ENCODE measurements at places on chromosomes 16 and 17.
A peak's percentile ranks its signal among the peaks of the same experiment; 100 is the strongest.

DNA sequence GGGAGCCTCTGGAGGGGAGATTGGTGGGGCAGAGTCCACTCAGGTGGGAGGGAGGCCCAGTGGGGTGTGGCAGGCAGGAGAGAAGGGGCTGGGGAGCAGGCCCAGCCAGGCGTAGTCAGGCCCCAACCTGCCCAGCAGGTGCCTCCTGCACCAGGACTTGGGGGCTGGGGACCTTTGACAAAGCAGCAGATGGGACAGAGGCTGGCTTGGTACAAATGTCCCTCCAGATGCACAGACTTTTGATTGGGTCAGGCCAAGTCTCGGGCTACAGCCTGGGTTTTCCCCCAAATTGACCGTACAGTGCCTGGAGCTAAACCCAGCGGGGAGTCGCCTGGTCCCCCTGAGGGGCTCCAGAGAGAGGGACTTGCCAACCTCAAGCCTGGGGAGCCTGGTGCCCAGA is 411 bp downstream of the GGT6 start:
- DNase-seq, result no peak

DNA sequence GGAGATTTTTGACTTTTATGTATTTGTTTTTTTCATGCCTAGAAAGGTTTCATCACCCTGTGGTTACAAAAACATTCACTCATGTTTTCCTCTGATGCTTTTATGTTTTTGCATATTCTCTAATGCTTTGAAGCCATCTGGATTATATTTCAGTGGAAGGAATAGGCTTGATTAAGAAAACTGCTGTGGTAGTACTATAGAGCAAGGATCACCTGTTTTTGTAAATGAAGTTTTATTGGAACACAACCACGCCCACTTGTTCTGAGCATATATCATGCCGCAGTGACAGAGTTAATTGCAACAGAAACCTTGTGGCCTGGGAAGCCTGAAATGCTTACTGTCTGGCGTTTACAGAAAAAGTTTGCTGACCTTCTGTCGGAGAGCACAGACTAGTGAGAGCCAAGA is 11.5 kb downstream of the COX10 start:
- DNase-seq, result no peak

DNA sequence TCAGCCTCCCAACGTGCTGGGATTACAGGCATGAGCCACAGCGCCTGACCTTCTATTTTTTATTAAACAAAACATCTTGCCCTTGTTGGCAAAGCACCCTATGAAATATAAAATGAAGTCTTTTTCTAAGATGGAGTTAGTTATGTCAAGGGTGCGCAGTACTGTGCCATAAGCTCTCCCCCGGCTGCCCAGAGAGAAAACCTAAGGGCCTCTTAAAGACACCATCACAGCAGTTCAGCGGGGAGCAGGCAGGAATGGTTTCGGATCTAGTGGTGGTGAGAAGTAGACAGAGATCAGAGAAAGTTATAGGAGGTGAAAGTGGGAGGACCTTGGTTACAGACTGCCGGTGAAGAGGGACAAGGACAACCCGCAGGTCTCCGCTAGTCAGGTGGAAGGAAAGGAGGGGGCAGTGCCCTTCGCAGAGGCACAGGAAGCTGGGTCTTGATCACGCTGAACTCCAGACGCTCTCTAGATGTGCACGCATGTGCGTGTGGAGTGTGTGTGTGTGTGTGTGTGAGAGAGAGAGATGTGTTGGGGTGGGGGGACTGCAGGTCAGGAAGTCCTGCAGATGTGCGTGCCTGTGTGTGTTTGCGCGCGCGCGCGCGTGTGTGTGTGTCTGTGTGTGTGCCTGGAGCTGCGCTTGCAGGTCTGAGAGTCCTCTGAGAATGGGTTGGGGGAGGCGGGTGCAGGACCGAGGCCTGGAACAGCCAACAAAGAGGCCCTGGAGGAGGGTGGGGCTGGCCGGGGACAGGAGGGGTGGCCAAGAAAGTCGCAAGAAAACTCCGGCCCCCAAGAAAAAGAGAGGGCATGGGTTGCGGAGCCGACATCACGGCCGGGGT is 748 bp upstream of the CMTM3 start:
- peak; percentile 88 for DNase-seq

DNA sequence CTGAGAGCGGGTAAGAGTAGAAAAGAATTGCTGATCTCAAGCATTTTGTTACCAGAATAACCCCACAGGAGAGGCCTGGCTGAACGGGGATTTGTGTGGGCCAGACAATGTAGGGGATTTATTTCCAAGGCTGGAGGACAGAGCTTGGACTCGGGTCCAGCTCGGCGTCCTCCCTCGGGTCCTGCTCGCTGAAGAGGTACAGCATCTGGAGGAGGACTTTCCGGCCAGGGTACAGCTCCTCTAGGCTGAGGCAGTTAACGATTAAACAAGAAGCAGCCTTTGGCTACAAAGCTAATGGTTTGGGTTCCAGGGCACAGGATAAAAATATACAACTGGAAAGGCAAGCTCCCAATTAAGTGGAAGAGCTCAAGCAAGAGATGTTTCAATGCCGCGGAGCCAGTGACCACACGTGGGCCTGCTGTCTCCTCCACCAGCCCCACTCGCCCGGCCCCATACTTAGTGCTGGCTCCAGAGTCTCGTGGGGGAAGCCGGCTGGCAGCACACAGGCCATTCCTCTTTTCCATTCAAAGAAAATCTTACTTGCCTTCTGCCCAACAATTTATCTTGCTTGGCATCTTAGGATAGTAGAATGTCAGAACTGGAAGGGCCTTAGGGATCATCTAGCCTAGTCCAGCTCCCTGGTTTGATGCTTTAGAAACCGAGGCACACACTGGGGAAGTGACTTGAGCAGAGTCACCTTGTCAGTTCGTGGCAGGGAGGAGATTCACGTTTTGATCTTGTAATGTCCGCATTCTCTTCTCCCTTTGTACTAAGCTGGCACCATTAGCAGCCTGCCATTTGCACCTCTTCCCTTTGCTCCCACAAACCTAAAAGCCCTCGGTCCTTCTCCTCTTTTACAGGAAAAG is 85.9 kb upstream of the TBX2 start:
- no peak for DNase-seq

DNA sequence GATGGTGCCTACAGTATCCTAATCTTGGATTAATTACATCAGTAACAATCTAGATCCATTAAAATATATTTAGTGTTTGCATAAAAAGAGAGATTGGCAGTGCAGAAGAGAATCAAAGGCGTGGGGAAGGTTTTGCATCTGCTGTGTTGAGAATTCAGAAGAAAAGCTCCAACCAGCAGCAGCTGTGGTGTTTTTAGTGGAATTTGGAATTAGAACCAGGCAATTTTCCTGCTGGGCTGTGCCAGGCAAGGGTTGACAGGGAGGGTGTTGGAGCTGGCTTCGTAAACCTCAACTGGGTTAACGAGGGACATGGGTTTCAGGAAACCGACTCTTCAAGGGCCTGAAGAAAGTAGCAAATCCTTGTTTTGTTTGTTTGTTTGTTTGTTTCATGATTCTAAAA is 107.8 kb upstream of the WSCD1 start:
- no peak for DNase-seq

DNA sequence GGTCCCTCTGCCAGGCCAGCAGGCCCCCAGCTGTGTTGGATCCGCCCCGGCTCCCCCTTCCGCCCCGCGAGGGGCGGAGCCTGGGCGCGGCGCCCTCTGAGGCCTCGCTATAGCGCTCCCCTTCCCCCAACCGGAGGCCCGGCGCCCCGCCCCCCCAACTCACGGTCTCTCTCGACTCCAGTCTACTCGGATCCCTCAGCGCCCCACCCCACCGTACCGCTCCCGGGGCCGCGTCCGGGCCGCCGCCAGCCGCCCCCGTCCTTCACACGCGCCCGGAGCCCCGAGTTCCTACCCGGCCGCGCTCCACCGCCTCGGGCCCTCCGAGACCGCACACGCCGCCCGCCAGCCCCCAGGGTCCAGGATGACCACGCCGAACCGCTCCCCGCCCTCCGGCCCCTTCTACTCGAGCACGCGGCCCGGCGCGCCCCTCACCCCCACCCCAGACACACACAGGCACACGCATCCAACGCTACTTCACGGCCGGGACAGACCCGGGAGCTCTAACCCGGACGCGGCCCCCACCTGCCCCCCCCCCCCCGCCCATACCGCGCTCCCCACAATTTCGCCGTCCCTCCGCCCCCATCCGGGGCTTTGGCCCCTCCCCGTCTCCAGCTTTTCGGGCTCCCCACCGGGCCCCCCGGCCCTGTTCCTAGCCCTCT is 1.4 kb downstream of the PHF23 start:
- DNase-seq, result peak; percentile 86

DNA sequence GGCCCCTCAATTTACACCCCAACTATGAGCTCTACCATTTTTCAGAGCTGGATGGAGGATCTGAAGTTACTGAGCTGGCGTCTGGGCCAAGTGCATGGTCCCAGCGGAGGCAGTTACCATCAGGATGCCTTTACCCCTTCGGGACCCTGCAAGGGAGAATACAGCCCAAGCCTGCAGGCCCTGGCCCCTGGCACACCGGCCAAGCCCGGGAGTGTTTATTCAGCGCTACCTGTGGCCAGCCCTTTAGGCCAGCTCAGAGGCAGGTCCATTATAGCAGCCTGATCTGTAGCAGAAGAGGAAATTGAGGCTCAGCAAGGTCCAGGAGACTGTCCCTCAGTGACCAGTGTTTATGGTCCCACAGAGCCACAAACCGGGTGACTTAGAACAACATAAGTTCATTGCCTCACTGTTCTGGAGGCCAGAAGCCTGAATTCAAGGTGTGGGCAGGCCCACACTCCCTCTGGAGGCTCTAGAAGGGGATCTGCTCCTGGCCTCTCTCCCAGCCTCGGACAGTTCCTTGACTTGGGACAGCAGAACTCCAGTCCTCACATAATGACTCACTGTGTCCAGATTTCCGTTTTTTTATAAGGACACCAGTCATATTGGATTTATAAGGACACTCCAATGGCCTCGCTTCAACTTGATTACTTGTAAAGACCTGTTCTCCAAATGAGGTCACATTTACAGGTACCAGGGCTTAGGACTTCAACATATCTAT is 8.8 kb downstream of the SEC14L5 start:
- DNase-seq, result no peak

- peak; percentile 94 for DNase-seq
Measured at GRCh38 chr17:29140051-29140621, 40.1 kb downstream of the MYO18A start.

GRCh38 chr16:820748-821147 is 20.2 kb upstream of the GNG13 start:
- DNase-seq, result no peak

GRCh38 chr16:54817432-54817831 is 113.2 kb upstream of the IRX5 start:
- DNase-seq, result no peak

DNA sequence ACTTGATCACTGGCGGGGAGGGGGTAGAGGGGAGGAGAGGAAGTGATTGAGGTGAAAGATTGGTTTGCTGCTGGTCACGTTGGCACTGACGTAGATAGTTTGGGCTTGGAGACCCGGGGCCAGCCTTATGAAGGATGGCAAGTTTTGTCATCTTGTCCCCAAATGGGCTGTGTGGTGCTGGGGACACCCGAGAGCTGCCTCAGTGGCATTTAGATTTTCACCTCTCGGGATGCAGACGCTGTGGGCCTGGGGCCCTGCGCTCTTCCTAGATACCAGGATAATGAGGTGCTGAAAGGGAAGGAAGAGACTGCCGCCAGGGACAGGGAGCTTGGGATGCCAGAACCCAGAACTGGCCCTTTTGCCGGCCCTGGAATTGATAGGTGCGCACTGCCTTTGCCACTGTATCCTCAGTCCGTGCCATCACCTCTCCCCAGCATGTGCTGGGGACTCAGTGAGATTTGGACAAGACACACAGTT is 1.4 kb upstream of the SOCS3 start:
- DNase-seq, result no peak

- peak; percentile 98 for DNase-seq
Measured at GRCh38 chr17:59786536-59787319, 79.3 kb downstream of the VMP1 start.

- peak; percentile 86 for DNase-seq
Measured at GRCh38 chr17:47698749-47699535, 5.0 kb downstream of the TBKBP1 start.

All from activated CD4-positive, alpha-beta T cell treated with anti-CD3 and anti-CD28 coated beads, Interleukin-2, amount 50 U/mL, for 16 hours (primary cell).